ENCODE measurements at places on chromosomes 7 and 10.

- no peak for DNase-seq
Observed at GRCh38 chr10:60208676-60209269, 180.9 kb downstream of the ANK3 start.

- DNase-seq = peak; percentile 3
Observed at GRCh38 chr7:84372155-84372621, 177.6 kb upstream of the SEMA3A start.

DNA sequence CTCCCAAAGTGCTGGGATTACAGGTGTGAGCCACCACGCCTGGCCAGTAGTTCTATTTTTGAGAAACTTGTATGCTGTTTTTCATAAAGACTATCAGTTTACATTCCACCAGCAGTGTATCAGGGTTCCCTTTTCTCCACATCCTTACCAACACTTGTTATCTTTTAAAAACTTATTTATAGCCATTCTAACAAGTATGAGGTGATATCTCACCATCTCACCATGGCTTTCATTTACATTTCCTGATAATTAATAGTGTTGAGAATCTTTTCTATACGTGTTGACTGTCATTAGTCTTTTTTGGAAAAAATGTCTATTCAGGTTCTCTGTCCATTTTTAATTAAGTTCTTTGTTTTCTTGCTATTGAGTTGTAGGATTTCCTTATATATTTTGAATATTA lies 416.1 kb downstream of the NEBL start:
- no peak for DNase-seq

DNA sequence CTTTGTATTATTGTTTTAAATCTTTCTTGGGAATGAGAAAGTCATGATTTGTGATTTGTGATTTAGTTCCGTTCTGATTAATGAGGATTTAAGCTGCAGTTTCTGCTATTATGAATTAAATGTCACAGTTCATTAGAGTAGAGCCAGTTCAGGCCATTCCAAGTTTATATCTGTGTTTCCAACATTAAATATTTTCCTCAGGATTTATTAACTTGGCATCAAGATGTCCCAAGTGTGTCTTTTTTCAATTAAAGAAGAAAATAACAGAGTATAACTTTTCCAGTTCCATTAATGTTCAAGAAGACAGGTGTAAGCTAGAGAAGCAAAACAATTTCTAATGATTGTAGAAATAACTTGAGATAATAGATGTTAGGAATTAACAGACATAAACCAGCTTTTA lies 1183.2 kb upstream of the CELF2 start:
- DNase-seq = no peak

- peak; percentile 49 for DNase-seq
Observed at GRCh38 chr7:4633012-4633411, 49.1 kb upstream of the FOXK1 start.
